ENCODE measurements at places on chromosomes 12 and 14.
A peak's percentile ranks its signal among the peaks of the same experiment; 100 is the strongest.

DNA sequence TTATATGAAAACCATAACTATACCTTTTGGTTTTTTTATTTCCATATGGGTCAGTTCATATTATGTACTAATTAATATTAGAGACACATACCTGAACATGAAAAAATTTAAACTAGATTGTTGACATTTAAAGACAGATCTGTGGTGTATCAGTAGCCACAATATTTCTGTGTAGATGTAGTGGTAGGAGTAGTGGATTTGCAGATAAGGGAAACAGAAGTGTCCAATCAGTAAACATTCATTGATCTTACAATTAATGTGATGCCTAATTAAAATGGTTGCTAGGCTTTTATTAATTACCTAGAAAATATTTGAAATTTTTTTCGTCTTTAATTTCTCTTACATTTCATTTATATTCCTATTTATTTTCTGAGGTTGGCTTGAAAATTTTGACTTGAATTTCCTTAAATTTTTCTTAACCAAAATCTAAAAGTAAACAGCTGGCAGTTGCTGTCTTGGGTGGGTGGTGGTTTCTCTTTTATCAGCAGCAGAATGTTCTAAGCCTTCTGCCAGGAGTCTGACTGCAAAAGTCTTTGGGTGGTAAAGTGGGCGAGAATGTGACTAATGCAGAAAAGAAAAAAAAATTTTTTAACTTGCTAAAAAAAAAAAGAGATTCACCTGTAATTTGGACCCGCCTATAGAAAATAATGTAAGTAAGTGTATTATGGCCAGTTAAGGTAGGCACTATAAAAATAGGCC, 2.4 kb downstream of the FGFR1OP2 start:
- DNase-seq: no peak

DNA sequence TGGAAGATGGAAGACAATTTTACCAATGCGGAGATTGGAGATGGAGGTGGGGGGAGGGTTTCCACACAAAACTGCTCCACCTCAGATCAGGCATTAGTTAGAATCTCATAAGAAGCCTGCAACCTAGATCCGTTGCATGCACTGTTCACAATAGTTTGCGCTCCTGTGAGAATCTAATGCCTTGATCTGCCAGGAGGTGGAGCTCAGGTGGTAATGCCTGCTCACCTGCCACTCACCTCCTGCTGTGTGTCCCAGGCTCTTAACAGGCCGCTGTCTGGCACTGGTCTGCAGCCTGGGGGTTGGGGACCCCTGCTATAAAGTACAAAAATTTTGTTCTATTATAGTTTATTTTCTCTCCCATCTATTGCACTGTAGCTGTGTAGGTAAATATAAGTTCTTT, 84.9 kb upstream of the FOXG1 start:
- no peak for DNase-seq

DNA sequence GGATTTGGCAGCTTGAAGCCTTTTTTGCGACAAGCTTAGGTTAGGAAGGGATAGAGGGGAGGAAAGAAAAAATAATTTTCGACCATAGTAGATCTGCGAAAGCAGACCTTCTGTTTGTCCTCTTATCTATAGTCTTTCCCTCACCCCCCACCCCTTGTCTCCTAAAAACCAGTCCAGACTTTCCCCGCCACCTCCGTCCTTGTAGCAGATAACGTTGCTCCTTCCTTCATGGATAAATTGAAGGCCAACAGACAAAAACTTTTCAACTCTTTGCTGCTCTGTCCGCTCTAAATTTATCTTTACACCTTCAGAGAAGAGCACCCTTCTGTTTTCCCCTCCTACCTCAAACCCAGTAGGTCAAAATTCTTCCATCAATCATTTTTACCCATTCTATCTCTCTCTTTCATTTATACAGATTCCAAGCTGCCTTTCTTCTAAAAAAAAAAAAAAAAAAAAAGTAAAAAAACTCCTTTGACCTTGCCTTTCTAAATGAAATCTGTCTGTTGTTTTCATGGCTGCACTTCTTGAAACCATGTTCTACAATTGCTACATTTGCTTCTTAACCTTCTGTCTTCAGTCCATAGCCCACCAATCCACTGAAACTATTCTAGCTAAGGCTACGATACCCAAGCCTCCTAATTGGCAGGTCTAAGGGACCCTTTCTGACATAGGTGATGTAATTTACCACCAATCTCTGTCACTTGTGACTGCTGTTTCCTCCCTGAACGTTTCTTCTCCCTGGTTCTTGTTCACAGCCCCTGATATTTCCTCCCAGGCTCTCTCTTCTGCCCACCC, 11.1 kb upstream of the NEMF start:
- peak; percentile 43 for DNase-seq

- DNase-seq: no peak
These were observed 241.5 kb upstream of the FBXO33 start for GRCh38 chr14:39673734-39674133.

GRCh38 chr12:1688086-1688710, 2.7 kb upstream of the ADIPOR2 start:
- DNase-seq: no peak

All from cerebellar cortex (tissue), 1 donor.